ENCODE measurements at places on chromosomes 5 and 9.

DNA sequence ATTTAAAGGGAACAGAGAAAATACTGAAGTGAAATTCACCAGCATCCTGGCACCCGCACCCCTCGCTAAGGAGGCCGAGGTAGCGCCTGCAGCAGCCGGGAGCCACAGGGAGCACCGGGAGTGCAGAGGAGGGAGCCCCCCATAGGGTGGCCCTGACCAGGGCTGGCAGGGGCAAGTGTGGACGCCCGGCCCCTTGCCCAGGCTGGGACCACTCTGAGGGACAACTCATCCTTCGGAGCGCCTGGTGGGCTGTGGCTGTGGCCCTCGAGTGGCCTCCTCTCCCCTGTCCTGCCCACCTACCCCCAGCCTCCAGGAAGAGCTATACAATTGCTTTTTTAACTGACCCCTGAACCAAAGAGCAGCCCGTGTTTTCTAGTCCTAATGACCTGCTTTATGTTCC lies 47.0 kb downstream of the PLEKHG4B start:
- no peak for DNase-seq

GRCh38 chr5:42591015-42591414 lies 165.6 kb upstream of the CCDC152 start:
- DNase-seq, result no peak

- DNase-seq, result no peak
These were observed 103.9 kb upstream of the SMIM23 start for GRCh38 chr5:171681677-171682076.

DNA sequence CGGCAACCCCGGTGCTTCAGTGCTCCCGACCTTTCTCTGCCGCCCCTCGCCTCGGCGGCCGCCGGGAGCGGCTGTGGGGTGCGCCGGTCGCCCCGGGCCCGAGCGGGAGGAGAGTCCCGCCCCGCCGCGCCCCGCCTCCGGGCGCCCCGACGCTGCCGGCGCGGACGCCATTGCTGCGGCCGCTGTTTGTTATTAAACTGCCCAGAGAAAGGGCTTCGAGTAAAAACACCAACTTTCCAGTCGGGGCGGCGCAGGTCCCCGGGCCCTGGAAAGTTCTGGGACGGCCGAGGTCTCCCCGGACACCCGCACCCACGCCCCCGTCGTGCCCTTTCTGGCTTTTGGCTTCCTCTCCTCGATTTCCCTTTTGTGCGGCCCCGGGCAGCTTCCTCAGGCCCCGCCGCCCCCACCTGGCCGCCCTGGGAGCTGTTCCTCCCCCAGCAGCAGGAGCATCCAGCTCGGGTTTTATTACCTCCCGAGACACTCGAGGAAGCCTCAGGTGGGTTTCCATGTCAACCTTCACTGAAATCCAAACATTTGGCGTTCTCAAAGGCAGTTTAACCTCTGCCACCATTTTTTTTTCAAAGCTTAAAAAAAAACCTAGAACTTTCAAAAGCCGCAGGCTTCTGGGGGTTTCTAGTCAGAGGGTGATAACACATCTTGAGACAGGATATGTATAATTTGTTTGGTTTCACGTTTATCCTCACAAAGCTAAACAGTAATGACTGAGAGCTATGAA lies 334.4 kb downstream of the CWC27 start:
- peak; percentile 57 for DNase-seq

DNA sequence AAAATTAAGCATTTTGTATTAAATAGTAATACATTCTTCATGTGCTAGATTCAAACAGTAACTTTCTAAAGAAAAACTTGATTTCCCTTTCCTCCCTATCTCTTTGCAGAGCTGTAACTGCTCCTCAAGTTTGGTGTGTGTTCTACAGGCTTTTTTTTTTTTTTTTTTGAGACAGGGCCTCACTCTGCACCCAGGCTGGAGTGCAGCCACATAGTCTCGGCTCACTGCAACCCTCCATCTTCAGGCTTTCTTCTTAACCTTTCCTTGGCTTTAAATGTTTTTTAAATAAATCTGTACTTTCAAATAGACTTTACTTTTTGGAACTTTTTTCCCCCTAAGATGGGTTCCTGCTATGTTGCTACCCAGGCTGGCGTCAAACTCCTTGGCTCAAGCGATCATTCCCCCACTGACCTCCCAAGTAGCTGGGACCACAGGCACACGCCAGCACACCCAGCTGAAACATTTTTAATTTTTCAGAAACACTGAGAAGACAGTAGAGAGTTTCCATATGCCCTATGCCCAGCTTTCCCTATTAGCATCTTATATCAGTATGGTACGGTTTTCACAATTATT lies 9.1 kb downstream of the NDFIP1 start:
- no peak for DNase-seq

DNA sequence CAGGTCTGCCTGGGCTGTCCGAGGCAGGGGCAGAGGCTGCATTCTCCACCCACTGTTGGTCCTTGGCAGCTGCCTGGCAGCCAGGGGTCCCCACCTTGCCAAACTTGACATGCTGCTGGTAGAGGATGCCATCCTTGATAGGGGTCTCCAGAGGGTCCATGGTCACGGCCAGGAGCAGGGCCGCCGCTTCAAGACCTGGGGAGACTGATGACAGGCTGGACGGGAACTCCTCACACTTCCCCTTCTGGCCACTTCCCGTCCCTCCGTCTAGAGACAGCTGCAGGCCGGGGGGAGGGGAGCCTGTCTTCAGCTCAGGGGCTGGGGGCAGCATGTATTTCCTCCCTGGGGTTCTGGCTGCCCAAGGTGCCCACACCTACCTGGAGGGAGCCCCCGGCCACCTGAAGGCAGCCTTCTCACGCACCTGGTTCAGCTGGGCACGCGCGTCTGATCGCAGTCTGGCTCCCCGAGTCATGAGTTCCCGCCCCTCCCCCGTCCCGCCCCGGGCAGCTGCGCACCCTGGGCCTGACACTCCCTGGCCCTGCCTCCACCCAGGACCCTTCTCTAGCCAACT lies at the start of gene DOK3:
Gene DOK3, minus strand, starts transcription at position 446 of the 571 bp plus-strand sequence. Its CDS starts 286 bp downstream, at position 160.
- no peak for DNase-seq

DNA sequence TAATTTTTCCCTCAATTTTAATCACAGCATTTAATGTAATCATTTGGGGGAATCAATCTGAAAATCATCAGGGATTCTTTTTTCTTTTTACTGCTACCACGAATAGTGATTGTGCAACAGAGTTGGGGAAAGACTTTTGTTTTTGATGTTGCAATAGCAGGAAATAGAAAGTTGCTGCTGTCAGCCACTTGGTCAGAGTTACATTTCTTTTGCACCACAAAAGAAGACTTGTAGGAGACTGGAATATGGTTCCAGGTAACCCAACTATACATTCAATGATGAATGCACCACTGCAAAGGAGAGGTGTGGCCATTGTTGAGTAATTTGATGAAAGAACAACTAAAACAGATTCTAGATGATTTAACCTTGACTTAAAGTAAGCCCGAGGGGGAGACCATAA lies 46.3 kb upstream of the PALM2AKAP2 start:
- peak; percentile 63 for DNase-seq

GRCh38 chr5:83471405-83472212 lies at the start of gene VCAN:
TSS of gene VCAN (plus strand) at chr5:83471744. CDS start at chr5:83483519, 11,775 bp downstream.
- DNase-seq, result peak; percentile 67

DNA sequence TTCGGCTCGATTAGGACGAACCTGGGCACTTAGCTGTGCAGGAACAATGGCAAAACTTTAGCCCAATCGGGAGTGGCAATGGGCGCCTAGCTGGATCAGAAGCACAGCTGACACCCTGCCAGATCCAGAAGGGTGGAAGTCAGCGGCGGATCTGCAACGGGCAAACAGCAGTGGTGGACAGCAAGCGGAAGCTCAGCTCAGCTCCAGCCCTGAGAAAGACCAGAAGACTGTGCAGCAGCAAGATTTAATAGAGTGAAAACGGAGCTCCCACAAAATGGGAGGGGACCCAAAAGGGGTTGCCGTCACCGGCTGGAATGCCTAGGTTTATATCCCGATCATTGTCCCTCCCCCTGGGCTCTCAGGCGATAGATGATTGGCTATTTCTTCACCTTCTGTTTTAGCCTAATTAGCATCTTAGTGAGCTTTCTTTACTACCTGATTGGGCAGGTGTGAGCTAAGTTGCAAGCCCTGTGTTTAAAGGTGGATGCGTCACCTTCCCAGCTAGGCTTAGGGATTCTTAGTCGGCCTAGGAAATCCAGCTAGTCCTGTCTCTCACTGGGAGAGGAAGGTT lies 1237.9 kb downstream of the CDH12 start:
- no peak for DNase-seq

DNA sequence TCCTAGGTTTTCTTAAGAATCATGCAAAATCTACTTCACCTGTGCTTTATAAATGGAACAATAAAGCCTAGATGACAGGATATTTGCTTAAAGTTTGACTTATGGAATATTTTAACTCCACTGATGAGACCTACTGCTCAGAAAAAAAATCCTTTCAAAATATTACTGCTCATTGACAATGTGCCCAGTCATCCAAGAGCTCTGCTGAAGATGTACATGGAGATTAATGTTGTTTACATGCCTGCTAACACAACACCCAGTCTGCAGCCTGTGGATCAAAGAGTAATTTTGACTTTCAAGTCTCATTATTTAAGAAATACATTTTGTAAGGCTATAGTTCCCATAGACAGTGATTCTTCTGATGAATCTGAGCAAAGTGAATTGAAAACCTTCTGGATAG lies 889.6 kb downstream of the CDH18 start:
- DNase-seq, result no peak

DNA sequence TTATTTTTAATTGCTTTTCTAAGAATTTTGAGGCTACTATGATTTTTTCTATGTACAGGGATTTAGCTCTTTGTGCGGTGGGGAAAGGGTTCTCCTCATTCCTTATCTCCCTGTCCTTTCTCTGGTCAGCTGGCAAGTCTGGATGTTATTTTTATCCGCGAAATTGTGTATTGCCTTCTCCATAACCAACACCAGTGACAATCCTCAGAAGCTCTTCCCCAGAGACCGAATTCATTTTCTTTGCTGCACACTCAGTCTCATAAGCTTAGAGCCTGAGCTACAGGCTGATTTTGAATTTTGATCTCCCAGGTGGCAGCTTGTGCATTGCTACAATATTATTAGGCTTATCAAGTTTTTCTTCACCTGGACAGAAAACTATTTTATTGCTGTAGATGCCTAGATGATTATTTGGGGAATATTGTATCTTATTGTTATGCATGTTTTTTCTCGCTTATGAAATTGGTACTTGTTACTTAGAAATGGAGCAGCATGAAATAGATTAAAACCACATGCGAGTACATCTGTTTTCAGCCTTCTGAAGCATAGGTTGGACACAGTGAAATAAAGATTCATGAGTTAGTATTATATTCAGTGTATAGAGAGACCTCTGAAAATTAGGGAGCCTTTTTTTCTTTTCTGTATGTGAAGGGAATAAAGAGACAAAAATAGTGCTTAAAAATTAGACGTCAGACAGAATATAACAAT lies 27.3 kb downstream of the CPEB4 start:
- no peak for DNase-seq

GRCh38 chr5:32586276-32586599 lies 881 bp downstream of the SUB1 start:
- DNase-seq, result no peak

GRCh38 chr9:111099199-111100008 lies 61.1 kb upstream of the LPAR1 start:
- no peak for DNase-seq

GRCh38 chr5:138338411-138339090 lies 485 bp downstream of the FAM53C start:
- no peak for DNase-seq

GRCh38 chr9:101536938-101537337 lies 3.3 kb downstream of the RNF20 start:
- no peak for DNase-seq

DNA sequence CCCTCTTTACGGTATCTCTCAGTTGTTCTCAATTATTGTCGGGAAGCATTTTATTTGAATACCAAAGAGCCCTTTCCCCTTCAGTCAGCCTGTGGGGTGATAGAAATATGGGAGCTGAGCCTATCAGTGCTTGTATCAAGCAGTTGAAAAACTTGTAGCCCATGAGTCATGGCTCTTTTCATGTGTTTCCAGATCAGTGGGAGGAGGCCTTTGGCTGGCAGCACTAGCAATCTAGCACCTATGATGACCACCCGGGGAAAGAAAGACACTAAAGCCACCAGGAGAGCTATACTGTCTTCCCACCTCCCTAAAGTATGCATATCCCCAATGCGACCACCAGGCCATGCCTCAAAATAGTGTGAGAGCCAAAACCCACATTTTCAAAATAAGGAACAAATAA lies 696.9 kb upstream of the C9orf72 start:
- no peak for DNase-seq

DNA sequence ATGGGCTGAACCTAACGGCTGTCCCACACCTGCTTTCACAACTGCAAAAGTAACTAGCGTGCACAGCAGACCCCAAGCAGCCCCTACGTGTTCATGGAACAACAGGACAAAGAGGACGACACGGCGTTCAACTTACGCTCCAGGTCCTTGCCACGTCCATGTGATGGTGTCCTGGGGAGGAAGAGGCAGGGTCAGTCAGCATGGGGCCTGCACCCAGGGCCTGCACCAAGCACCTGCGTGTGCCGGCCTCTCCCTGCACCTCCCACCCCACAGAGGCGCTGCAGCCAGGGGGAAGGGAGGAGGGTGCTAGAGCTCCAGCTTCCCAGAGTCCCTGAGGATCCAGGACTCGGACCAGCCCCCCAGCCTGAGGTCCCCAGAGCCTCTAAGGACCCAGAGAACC lies 35.6 kb upstream of the SLC6A3 start:
- no peak for DNase-seq

GRCh38 chr5:148072207-148072606 lies 8.4 kb downstream of the SPINK5 start:
- no peak for DNase-seq

DNA sequence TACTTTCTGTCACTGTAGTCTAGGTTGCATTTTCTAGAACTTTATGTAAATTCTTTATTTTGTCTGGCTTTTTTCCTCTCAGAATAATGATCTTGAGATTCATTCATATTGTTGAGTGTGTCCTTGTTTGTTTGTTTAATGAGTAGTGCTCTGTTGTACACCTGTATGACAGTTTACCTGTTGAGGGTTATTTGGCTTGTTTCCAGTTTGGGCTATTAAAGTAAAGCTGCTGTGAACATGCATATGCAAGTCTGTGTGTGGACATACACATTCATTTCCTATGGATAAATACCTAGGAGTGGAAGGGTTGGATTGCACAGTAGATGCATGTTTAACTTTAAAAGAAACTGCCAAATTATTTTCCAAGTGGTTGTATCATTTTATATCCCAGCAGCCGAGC lies 30.4 kb downstream of the MVB12B start:
- DNase-seq, result no peak

DNA sequence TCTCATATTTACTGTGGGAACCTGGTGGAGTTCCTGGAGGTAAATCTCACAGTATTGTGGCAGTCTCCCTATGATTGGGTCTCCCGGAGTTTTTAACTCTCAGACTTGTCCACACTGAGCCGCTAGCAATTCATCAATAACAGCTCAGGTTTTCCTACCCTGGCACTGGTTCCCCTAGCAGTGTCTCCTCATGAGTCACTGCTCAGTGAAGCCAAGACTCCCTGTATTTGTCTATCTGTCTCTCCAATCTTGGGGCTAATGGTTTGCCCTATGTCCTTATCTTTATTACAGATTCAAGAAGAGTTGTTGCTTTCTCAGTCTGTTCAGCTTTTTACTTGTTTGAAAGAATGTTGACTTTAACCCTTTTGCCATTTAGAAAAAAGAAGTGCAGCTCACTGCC lies 176.7 kb upstream of the FGF10 start:
- peak; percentile 48 for DNase-seq

- DNase-seq, result no peak
These were observed 530.4 kb upstream of the PTPRD start for GRCh38 chr9:11142965-11143738.

Measured in HCEC 1CT (cell line).